ENCODE measurements at places on chromosomes 16 and 17. TPM values are rescaled to one million over a fixed set of nuclear protein-coding genes. Genes with fewer than 3 reads are reported as not detected.

The SNF8 gene
- total RNA-seq, result 86.0 TPM

The TUBG2 gene
- 2.7 TPM for total RNA-seq

The ATF7IP2 gene
- total RNA-seq, result 2.2 TPM

The C1QTNF1 gene
- total RNA-seq, result 10.7 TPM

The RAMP2 gene
- 25.9 TPM for total RNA-seq

The SMIM36 gene
- total RNA-seq, result not detected
